Natural killer cell treated with Interleukin-12 subunit alpha and Interleukin-12 subunit beta and Interleukin-15 and Interleukin-18, amount 100 ng/mL, for 72 hours (primary cell): ENCODE measurements at places on chromosomes 2 and 18. TPM values are rescaled to one million over a fixed set of nuclear protein-coding genes. Genes with fewer than 3 reads are reported as not detected.

Gene AKAIN1
- not detected for total RNA-seq

Gene ASPRV1
- total RNA-seq = 0.55 TPM

Gene SFTPB
- total RNA-seq = not detected

Gene CAD
- total RNA-seq = 175 TPM

Gene AQP12A
- not detected for total RNA-seq
